ENCODE measurements at places on chromosomes 16 and 17.

DNA sequence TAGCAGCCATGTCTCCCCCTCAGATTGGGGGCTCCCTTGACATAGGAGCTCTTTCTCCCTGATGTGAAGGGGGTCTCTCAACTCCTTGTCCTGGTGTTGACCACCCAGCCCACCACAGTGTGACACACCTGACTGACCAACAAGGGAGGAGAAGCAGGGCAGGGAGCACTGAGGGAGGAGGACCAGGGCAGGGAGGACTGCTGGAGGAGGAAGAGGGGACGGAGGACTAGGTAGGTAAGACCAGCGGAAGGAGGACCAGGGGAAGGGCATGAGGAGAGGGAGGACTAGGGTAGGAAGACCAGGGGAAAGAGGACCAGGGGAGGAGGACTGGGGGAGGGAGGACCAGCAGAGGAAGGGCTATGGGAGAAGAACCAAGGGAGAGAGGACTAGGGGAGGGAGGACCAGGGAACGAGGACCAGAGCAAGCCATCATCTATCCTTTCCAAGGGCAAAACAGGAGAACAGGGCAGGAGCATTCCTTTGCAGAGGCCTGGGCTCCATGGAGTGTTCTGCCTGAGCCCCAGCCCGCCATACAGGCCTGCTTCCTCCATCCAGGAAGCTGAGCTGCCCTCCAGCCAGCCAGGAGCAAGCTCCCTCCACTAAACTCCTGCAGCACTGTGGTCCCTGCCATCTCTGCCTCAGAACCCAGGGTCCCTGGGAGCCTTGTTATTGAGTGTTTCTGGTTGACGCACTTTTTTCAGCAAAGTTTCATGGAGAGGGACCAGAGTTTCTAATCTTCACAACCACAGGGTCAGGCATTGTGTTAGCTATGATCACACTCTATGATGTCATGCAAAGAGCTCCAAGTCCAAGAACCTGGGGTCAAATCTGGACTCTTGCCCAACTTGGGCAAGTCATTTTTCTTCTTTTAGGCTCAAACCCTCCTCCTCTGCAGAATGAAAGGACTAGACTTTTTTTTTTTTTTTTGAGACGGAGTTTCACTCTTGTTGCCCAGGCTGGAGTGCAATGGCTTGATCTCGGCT, 15.4 kb upstream of the KRT17 start:
- no peak for DNase-seq

- no peak for DNase-seq
Observed at GRCh38 chr17:50657627-50658026, 22.9 kb downstream of the ABCC3 start.

DNA sequence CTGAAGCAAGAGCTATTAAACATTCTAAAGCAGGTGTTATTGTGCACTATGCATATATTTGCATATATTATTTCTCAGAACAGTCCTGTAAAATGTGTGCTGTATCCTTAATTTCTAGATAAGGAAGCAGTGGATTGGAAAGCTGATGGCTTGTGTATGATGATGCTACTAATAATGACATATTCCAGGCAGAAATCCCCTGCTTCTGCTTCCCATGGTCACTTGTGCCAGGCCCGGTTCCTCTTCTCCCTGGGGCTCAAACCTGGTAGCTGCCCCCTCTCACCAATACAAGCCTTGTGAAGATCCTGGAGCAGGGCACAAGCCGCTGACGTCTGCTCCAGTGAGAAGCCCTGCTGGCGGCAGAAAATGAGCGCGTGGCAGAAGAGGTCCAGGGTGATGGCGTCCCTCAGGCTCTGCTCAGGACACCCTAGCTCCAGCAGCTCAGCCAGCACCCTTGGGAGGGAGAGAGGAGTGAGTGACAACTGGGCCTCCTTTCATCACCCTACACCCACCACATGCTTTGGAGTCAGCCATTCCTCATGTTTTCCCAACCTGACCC, 1.8 kb downstream of the CFAP119 start:
- DNase-seq, result no peak

DNA sequence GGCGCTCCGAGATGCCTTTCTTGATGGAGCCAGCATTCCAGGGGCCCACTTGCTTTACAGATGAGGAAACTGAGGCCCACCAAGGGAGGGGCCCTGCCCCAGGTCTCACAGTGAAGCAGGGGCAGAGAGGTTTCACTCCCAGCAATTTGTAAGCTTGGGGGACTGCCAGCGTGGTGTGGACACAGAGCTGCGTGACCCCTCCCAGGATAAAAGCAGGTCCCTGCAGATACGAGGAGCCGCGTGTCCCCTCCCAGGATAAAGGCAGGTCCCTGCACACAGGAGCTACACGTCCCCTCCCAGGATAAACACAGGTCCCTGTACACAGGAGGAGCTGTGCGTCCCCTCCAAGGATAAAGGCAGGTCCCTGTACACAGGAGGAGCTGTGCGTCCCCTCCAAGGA, 11.7 kb downstream of the JPH3 start:
- DNase-seq, result no peak
